GM23338 (cell line): ENCODE measurements at places on chromosomes 5 and 9. TPM values are rescaled to one million over a fixed set of nuclear protein-coding genes. Genes with fewer than 3 reads are reported as not detected.

DNA sequence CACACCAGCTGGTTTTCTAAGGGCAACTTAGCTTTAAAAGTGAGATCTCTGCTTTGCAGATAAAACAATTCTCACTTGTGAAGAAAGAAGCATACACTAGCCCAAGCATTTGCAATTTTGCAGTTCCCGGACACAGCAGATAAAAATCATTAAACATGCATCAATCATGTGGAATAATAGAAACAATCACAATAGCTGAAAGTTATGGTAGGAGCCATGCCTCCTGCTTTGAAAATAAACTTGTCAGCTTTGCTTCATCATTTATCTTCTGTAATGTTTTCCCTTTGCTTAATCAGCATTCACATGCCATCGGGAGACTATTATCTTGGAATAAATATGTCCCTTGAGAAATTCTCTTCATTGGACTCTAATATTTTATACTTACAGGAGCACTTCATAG, 60.3 kb upstream of the DAB2 start:
- H3K4me1 ChIP-seq: 0 out of 2 replicates have a peak, but pooled peaks cover 5% of the 10 kb centered on the region
- H3K4me3 ChIP-seq: no peak overlapping the region

DNA sequence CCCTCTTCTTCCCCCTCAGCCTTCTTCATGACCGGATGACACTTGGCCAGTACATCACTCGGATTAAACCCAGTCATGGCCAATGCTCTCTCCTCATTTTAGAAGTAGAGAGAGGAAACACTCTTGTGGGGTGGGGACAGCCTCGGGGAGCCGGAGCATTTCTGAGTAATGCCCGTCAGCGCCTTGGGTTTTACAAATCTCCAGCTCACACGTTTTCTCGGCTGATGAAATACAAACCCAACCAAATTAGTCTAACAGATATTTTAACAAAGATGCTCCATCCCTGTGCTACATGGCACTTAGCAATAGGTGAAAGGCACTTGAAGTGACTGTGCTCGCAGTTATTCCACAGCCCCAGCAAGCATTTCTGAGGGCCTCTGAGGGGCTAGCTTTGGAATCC, 51.7 kb downstream of the ZNF366 start:
- H3K27me3 ChIP-seq: no peaks in the 10 kb centered on the region
- no peak for DNase-seq
- no peak overlapping the region for H3K4me3 ChIP-seq
- no peak overlapping the region for H3K27ac ChIP-seq

DNA sequence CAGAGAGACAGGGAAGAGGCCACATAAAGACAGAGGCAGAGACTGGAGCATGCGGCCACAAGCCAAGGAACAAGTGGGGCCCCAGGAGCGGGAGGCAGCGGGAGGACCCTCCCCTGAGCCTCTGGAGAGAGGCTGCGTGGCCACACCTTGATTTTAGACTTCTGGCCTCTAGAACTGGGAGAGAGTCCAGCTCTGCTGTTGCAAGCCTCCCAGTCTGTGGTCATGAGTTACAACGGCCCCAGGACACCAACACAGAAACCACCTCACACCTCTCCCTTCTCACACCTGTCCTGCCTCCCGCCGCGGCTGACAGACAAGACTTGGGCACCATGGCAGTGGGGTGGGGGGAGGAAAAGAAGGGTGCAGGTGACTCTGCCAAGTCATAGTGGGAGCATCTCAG, 2.2 kb downstream of the INPP5E start:
- no peaks in the 10 kb centered on the region for H3K4me1 ChIP-seq
- no peak overlapping the region for H3K27ac ChIP-seq
- H3K4me3 ChIP-seq: peak overlapping the region; percentile 85

GRCh38 chr9:126791406-126792230, 13.2 kb upstream of the ZBTB43 start:
- H3K27me3 ChIP-seq: no peaks in the 10 kb centered on the region
- no peaks in the 10 kb centered on the region for H3K36me3 ChIP-seq
- DNase-seq: no peak
- no peaks in the 10 kb centered on the region for H3K4me1 ChIP-seq

DNA sequence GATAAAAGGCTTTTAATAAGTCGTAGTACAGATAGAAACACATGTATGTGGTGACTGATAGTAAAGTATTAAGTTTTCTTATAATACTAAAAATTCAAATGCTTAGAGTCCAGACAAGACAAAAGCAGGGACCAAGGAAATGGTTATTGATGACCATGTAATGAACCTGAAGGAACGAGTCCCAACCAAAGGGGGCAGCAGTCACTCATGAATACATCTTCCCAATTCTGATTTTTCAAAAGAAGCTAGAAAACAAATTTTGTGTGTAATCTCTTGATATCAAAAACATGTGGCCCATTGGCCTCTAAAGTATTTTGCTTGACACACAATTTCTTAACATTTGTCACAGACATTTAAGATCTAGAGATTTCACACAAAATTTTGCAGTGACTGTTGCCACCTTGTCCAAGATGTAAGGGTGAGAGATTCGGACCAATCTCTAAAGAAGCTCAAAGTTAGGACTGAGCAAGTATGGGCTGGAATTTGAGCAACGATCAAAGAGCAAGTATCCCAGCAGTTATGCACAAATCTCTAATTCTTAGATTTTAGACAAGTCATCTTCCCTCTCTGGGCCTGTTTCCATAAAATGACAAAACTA, 66.8 kb downstream of the ARL15 start:
- DNase-seq: peak; percentile 70
- no peak overlapping the region for H3K27ac ChIP-seq
- no peaks in the 10 kb centered on the region for H3K27me3 ChIP-seq
- no peaks in the 10 kb centered on the region for H3K4me1 ChIP-seq
- no peak overlapping the region for H3K4me3 ChIP-seq
- no peaks in the 10 kb centered on the region for H3K36me3 ChIP-seq

DNA sequence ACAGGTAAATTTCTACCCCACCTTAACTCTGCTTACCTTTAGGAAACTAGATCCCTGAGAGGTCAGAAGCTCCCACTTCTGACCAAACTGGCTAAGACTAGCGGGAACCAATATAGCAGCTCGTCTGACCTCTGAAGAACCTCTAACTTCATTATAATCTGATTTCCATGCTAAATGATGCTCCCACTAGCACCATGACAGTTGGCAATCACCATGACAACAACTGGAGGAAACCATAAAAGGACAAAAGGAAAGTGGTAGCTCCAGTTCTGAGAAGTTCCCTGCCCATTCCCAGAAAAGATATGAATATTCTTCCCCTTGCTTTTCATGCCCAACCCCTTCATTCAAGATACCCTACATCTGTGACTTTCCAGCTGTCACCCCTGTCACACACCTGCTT, 483.3 kb downstream of the CTNND2 start:
- DNase-seq: no peak
- no peaks in the 10 kb centered on the region for H3K4me1 ChIP-seq
- no peaks in the 10 kb centered on the region for H3K27me3 ChIP-seq
- H3K36me3 ChIP-seq: no peaks in the 10 kb centered on the region

DNA sequence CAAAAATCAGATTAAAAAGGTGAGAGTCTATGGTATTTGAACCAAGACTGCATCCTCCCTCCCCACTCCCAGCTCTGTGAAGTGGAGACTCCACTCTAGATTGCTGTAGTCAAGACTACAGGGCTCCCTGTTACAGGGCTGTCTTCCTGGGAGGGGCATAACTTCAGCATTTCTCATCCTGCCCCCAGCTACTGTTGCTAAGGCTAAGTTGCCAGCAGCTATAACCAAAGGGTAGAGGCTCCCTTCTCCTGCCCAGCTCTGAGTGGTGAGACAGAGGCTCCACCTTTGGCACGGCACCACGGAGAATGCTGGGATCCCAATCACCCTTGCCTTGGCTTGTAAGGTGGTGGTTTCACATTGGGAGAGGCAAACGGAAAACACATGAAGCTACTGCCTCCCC, 39.2 kb upstream of the GCNT4 start:
- no peaks in the 10 kb centered on the region for H3K27me3 ChIP-seq
- no peak for DNase-seq
- no peaks in the 10 kb centered on the region for H3K4me1 ChIP-seq
- H3K27ac ChIP-seq: no peak overlapping the region
- no peaks in the 10 kb centered on the region for H3K36me3 ChIP-seq
- no peak overlapping the region for H3K4me3 ChIP-seq

DNA sequence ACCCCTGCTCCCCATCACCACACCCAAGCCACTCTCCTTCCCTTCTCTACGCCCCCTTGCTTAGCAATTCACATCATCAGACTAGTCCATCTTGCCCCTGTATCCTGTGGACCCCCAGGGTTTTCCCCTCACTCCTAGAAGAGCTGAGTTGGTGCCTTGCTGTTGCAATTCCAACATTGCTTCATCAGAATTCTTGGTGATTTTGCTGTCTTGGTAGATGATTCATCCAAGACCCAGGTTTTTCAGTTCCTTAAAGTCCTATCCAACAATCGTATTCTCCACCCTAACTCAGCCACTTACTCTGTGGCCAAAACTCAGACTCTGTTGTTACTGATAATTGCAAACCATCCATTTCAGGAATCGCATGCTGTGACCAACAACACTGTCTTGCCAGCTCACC, 21.4 kb upstream of the CCNJL start:
- no peaks in the 10 kb centered on the region for H3K27me3 ChIP-seq
- H3K4me3 ChIP-seq: no peak overlapping the region
- H3K36me3 ChIP-seq: no peaks in the 10 kb centered on the region
- DNase-seq: no peak
- H3K4me1 ChIP-seq: peaks cover 7% of the 10 kb centered on the region; the same call in 1 of the 2 replicates

DNA sequence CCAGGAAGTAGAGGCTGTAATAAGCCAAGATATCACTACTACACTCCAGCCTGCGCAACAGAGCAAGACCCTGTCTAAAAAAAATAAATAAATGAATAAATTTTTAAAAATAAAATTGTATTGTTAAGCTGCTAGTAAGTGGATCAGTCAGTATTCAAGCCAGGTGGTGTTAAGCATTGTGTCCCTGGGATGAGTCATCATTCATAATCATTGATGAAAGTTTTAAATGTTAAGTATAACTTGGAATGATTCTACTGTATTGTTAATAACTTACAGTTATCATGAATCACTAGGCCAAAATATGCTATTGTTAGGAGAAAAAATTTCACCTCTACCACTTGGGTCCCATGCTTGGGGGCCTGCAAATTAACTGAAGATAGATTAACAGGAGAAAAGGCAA, 38.2 kb downstream of the MED10 start:
- H3K4me3 ChIP-seq: no peak overlapping the region
- no peaks in the 10 kb centered on the region for H3K4me1 ChIP-seq
- H3K27me3 ChIP-seq: no peaks in the 10 kb centered on the region
- H3K27ac ChIP-seq: no peak overlapping the region
- H3K36me3 ChIP-seq: no peaks in the 10 kb centered on the region

GRCh38 chr9:89542401-89543021, 44.6 kb upstream of the SEMA4D start:
- no peaks in the 10 kb centered on the region for H3K4me1 ChIP-seq
- H3K27ac ChIP-seq: no peak overlapping the region
- H3K4me3 ChIP-seq: no peak overlapping the region
- H3K27me3 ChIP-seq: no peaks in the 10 kb centered on the region
- no peaks in the 10 kb centered on the region for H3K36me3 ChIP-seq

DNA sequence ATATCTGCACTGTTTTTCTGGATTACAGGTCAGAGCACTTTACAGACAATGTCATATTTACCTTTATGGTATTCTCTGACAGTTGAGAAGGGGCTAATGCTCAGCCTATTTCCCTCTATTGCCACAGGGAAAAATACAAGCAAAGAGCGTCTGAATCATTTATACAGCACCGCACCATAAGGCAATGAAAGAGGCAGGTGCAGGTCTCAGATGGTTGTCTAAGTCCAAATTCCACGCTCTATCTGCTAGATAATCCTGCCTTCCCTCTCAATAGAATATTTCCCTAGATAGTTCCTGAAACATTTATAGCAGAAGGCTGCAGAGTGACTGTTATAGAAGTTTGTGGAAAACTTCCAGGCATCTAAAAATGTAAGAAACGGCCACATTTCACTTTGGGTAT, 446.1 kb upstream of the CDH6 start:
- no peak overlapping the region for H3K27ac ChIP-seq
- no peaks in the 10 kb centered on the region for H3K36me3 ChIP-seq
- H3K4me1 ChIP-seq: no peaks in the 10 kb centered on the region
- no peaks in the 10 kb centered on the region for H3K27me3 ChIP-seq
- no peak overlapping the region for H3K4me3 ChIP-seq

- no peak for DNase-seq
- no peaks in the 10 kb centered on the region for H3K27me3 ChIP-seq
- H3K36me3 ChIP-seq: no peaks in the 10 kb centered on the region
Measured at GRCh38 chr5:83636156-83636555, 84.5 kb downstream of the HAPLN1 start.

DNA sequence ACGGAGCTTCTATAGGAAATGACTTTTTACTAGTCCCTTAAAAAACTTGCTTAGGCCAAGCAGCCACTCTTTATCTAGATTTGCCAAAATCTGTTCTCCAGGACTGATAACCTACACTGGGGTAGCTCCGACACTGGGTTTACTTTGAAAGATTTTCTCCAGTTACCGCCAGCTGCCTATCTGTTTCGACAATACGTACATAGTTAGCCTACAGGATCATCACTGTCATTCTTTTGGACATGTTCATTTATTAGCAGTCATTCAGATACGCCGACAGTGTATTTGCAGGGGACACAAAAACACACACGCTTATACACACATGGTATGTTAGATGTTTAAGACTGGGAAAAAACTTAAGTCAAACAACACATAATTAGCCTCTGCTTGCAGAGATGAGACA, 225.7 kb downstream of the DCP2 start:
- no peaks in the 10 kb centered on the region for H3K36me3 ChIP-seq
- H3K4me1 ChIP-seq: peaks cover 32% of the 10 kb centered on the region
- no peak for DNase-seq
- H3K27me3 ChIP-seq: no peaks in the 10 kb centered on the region

DNA sequence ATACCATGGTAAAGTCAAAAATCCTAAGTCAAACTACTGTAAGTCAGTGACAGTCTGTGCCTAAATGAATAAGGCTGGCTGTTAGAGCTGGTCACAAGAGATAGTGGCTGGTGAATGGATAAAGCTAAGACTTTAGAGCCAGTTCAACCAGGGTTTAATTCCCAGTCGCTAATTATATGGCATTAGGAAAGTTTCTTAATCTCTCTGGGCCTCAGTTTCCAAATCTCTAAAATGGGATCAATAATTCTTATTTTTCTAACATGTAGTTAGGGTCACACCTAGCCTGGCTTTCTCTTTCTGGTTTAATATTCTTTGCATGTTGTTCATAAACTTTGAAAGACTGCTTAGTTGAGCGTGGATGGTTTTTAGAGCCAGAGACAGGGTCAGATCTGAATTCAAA, 64.8 kb downstream of the SMIM15 start:
- DNase-seq: no peak
- H3K27me3 ChIP-seq: no peaks in the 10 kb centered on the region
- no peaks in the 10 kb centered on the region for H3K4me1 ChIP-seq
- no peaks in the 10 kb centered on the region for H3K36me3 ChIP-seq
- H3K4me3 ChIP-seq: no peak overlapping the region

Gene TAS2R1
- total RNA-seq: 0.31 TPM in 1 of 2 replicates, not detected in the other

Gene PCDHGA1
- 1.7 and 2.2 TPM in 2 replicates for total RNA-seq

Gene HNRNPA0
- total RNA-seq: 33.0 and 39.9 TPM in 2 replicates

Gene SLC1A1
- total RNA-seq: 8.2 and 8.8 TPM in 2 replicates

Gene PHAX
- 75.9 and 81.4 TPM in 2 replicates for total RNA-seq

Gene TXN
- total RNA-seq: 173 and 177 TPM in 2 replicates

Gene TOR1A
- 33.9 and 45.7 TPM in 2 replicates for total RNA-seq

Gene FOXD4L5
- total RNA-seq: not detected in 2 replicates

Gene SHB
- 8.4 and 14.0 TPM in 2 replicates for total RNA-seq

Gene GPSM1
- total RNA-seq: 21.3 and 23.2 TPM in 2 replicates
